ENCODE measurements at places on chromosomes 5 and 9.

GRCh38 chr9:36298566-36298965 lies 40.3 kb upstream of the GNE start:
- no peak for DNase-seq

DNA sequence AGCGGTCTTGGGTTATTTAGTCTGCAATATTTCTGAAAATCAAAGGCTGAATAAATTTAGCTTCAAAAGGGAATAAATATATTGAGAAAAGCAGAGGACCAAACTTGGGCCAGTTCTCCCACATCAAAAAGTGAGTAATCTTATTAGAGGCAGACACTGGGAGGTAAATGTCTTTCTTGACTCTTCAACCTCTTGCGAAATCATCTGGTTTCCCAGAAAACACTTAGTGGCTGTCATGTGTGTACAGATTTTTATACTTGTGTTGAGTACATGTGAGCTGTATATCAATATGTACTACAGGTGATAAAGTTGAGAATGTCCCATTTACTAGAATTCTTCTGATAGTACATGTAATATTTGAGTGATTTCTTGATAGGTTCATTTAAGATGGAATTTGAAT lies 454.9 kb downstream of the PRR16 start:
- no peak for DNase-seq

- no peak for DNase-seq
These were observed 497.0 kb downstream of the RAB3C start for GRCh38 chr5:59079622-59080620.

GRCh38 chr5:82376307-82376706 lies 98.2 kb upstream of the RPS23 start:
- DNase-seq: no peak

DNA sequence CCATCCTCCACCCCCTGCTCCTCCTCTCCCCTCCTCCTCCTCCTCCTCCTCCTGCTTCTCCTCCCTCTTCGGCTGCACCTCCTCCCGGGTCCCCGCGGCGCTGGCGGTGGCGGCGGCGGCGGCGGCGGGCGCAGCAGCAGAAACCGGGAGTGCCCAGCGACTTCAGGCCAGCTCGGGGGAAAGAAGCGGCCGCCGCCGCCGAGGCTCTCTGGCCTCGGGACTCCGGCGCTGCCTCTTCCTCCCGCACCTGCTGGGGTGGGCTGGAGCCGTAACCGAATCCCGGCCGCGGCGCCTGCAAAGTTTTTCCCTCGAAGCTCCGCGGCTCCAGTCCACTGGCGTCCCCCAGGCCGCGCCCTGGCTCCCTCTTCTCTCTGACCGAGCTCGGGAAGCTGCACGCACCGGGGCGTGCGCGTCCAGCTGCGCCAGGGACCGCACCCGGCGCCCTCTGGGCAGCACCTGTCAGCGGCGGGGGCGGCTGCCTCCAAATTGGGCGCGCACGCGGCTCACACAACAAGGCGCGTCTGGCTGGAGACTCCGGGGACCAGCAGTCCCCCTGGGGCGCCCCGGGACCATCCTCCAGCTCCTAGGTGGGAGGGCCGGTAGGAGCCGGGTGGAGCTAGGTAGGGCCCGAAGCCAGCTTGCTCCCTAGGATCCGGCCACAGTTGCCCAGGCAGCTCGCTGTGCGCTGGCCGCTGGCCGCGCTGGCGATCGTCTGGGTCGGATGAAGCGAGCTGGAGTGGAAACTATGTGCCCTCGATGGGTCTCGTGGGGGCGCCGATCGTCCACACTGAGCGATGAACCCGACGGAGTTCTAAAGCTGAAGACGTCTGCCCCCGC lies at the start of gene MCTP1:
Gene MCTP1 (minus strand): TSS at position 523 of the 837 bp plus-strand sequence.
- DNase-seq: no peak

GRCh38 chr9:93949694-93950449 lies 5.3 kb downstream of the BARX1 start:
- DNase-seq: no peak
